Stimulated activated CD8-positive, alpha-beta memory T cell treated with anti-CD3 and anti-CD28 coated beads, Interleukin-7, amount 100 ng/mL, for 48 hours (primary cell): ENCODE measurements at places on chromosomes 5 and 9.

DNA sequence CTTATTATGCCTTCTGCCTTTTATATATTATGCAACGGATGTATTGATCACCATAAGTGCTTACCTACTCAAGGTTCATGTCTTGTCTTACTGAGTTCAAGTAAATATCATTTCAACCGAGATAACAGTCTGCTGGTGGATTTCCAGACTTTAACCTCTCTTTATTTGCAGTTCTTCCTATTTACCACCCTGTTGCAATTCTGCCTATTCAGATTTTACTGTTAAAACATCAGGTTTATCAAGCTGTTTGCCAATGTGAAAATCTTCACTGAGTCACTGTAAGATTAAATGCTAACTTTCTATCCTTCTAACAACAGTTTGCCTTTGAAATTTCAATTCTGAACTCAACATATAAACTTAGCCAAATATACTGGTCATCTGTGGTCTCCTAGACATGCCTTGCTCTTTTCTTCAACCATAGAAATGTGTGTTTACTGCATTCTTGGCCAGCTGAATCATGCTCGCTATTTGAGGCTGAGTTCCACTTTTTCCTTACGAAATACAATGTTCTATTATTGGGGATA lies 471.7 kb upstream of the RORB start:
- no peak for DNase-seq

DNA sequence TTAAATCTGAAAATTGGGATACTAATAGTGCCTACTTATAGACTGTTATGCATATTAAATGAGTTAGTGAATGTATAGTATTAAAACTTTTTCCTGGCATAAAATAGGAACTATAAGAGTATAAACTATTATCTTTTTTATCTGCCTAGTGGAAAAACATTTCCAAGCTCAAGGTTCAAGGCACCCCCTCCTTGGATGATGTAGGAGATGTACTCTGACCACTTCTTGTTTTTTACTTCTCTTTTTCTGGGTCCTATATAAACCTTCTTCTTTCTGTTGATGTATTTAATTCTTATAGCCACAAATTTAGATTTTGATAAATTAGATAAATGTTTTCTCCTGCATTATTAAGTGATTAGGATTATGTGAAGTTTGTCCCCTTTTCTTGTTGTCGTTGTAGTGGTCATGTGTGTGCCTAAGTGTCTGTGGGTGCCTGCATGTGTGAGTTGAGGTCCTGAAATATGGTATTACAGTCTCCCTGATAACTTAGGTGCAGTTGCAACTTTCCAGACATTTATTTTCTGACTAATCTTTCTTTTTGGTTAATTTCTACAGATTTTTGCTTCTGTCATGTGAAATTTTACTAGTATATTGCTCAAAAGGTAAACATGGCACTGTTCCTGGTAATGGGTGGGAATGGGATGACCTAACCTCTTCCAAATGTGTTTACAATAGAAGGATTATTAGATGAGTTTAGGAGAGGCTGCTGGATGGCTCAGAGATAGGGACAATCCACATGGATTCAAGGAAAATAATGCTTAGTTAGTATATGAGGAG lies 160.8 kb upstream of the CDKN2B start:
- DNase-seq: no peak

GRCh38 chr9:129317179-129318011 lies 139.3 kb upstream of the IER5L start:
- DNase-seq: no peak

DNA sequence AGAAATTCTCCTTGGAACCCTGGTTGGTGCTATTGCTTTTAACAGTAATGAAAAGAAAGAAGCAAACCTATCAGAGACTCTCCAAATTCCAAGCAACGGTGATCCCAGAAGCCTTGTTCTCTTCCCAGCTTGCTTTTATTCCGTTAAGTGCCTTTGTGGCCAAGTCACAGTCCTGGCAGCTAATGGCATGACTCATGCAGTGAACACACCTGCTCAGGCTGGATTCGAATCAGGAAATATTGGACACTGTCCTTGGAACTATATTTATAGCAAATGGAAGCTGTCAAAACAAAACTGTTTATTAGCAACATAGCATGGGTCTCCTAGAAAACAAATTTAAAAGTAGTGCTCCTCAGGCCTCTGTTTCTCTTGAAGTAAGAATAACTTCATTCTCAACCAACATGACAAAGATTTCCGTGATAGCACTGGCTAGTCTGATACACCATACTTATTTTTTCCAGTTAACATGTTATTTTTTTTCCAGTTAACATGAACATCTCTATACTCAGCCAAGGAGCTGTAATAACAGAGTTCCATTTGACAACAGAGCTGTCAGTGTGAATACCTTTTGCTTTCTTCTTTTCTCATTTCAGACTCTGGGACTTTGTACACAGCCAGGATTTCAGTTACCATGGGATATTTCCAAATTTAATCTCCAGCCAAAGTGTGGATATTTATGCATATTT lies 502.4 kb downstream of the GADD45G start:
- DNase-seq: no peak

DNA sequence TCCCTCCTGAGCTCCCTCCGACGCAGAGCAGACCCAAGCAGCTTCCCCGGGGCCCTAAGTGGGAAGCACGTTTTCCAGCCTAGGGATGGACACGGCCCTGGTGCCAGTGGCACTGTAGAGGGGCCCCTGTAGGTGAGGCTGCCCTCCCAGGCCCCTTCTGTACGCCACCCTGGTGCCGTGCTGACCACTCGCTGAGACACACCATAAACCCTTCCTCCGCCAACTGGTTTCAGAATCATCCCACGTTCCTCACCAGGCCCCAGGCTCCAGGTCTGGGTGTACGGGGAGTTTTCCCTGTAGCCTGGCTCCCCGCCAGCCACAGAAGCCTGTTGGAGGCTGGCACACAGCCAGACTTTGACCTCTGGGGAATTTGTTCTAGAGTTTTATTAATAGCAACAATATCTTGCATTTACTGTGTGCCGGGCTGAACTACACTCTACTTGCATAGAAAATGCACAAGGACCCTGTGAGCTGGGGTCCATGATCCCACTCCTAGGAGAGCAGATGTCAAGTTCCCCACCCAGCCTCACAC lies 18.2 kb upstream of the WDR38 start:
- DNase-seq: no peak

DNA sequence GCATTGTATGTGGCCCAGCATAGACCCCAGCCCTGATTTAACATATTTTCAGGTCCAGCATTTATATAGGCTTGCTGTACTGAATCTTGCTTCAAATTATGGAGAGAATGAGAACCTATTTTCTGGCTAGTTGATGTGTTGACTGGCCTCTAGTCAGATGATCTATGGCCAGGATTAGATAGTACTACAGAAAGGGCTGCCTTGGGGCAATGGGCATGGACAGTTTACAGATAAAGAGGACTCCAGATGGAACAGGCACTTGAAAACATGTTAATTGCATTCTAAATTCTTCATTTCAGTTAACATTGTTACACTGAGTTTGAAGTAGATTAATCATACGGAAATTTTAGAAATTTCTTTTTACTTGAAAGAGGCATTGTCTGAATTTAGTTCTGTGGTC lies 61.5 kb downstream of the RAB14 start:
- no peak for DNase-seq

DNA sequence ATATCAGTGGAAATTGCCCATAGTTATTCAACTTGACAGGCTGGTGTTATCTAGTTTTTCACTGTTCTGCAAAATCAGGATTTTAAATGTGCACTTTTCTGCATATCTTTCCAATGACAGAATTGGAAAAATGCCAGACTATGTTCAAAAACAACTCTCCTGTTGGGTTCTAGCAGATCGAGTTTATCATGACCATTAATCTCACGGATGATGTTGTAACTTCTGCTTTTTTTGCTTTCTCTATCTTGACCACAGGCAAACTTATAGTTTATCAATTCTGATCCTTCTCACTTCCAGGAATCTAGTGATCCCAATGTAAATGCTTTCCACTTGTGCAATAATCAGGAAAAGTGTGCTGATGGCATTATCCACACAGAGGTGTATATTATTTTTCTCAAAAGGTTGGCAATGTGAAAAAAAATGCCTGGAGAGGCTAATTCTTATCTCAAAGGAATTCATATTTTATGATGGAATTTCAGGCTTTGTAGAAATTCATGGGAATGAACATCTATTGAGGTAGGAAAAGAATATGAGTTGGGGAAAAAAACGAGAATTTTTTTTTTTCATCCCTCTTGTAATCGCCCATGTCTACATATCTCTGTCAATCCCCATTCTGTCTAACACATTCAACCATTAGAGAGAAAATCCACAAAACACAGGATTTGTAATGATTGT lies 73.6 kb upstream of the DAB2 start:
- no peak for DNase-seq

- no peak for DNase-seq
These were observed 24.5 kb upstream of the EXOC3 start for GRCh38 chr5:418162-419121.

- DNase-seq: no peak
These were observed at the start of gene S100Z for GRCh38 chr5:76849419-76850291. Gene S100Z (plus strand): TSS chr5:76850014. CDS start chr5:76875360, 25,346 bp downstream.

DNA sequence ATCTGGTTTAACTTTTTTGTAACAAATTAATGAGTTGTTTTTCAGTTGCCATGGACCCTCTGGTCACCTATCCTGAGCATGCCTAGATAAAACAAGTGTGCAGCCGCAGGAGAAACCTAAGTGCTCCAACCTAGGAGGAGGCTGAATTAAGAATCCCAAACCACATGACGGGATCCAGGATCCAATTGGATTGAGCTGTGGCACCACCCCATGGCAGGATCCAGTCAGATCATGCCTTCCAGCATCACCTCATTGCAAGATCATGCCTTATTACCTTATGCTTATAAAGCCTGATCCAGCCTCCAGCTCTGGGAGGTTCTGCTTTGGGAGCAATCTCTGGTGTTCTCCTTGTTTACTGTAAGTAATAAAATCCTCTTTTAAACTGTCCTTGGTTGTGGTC lies 662.0 kb downstream of the TLR4 start:
- DNase-seq: no peak

- DNase-seq: peak; percentile 62
These were observed 116.0 kb downstream of the TENT4A start for GRCh38 chr5:6829150-6829784.

DNA sequence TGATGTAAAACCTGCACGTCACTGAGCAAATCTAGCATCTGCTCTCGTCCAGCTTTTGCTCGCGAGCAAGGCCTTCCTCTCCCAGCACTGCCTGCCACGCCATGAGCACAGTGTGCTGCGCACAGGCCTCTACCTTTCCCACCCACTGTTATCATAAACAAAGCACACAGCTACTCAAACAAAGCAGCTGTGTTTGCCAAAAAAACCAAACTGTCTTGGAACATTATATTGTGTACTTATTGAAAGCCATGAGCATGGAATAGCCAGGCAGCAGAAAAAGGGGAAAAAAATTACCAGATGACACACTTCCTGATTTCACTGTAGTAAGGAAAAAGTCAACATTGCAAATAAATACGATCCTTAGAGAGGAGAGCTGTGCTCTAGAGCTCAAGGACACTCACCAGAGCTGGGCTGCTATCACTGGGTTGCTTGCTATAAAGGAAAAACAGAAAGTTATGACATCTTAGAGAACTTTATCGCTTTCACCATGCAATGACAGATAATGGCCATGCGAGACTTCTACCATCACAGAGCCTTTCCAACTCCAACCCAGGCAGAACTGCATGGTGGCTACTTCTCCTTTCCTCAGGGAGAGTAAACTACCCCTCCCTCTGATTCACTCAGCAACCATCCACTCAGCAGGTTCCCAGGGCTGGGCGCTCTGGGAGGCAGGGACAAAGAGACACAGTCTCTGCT lies 69.6 kb downstream of the EPB41L4B start:
- no peak for DNase-seq

DNA sequence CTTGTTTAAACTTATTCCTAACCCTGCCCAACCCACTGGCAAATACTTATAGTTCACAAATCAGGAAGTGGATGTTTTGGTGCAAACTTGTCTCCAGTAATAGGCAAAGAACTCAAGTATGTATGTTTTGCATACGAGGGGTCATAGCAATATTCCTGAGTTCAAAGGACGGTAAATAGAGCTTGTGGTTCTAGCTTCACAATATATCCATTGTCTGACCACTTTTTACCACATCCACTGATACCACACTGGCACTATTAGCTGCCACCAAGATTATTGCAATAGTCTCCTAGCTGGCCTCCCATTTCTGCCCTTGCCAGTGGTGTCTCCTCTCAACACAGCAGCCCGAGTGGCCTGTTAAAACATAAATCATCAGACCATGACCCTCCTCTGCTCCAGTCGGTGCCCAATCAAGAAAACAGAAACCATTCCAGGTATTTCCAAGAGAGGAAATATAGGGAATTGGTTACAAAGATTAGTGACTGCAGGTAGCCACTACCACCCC lies 17.0 kb downstream of the GRXCR2 start:
- no peak for DNase-seq

GRCh38 chr5:148314187-148314586 lies 2.0 kb downstream of the SPINK7 start:
- DNase-seq: no peak

- DNase-seq: no peak
These were observed 285.4 kb downstream of the TMEM232 start for GRCh38 chr5:110441035-110441434.

DNA sequence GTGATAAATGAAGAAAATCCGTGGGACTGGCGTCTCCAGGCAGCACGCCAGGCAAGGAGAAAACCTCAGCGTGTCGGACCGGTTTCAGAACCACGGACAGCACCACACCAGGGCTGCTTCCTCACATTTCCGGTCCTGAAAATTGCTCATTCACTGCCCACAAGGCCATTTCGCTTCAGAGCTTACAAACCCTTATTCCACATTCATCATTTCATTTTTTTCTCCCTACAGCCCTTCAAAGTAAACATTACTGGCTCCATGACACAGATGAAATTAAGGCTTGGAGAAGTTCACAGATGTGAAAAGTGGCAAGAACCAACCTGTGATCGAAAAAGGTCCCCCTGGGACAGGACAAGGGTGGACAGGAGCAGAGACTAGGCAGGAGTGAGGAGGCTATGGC lies 1.5 kb upstream of the GPRIN1 start:
- DNase-seq: no peak

DNA sequence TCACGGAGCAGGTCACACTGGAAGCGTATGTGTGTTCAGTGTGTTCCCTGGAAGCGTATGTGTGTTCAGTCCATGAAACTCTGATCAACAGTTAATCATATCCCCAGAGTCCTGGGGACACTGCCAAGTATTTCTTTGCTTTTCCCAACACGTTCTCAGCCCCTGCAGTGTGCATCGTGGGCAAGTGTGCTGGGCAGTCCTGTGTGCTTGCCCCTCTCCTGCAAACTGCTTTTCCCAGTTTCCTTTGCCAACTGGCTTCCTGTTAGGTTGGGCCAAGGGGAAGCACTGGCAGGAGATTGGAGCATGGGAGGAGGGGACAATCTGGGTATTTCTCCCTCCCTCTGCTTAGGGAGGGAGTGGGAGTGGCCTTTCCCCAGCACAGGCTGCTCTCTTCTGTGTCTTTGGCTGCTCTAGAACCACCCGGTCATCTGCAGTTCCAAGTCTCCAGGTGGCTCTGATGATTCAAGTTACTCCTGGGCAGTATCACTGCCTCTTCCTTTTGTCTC lies 36.8 kb upstream of the NEK6 start:
- no peak for DNase-seq

DNA sequence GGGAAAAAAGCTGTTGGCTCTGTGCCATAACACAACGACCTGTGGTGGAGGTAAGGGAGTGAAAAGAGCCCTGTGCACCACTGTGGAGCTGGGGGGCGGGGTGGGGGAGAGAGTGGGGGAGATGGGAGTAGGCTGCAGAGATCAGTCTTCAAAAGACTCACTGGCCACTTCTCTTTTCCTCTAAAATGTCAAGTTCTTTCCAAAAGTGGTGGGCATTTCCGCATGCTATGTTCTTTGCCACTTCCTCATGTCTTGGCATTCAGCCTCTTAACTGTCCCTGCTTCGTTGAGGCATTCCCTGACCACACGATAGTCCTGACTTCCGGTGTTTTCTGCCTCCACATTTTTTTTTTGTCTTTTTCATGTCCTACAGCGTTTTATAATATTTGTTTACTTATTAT lies 2.4 kb upstream of the PPP2R2B start:
- DNase-seq: no peak
